ENCODE measurements at places on chromosomes 4 and X.

- DNase-seq, result peak; percentile 66
Observed at GRCh38 chrX:14899607-14900006, 26.4 kb downstream of the MOSPD2 start.

GRCh38 chr4:168743131-168743530 lies 246.3 kb downstream of the PALLD start:
- DNase-seq, result no peak

DNA sequence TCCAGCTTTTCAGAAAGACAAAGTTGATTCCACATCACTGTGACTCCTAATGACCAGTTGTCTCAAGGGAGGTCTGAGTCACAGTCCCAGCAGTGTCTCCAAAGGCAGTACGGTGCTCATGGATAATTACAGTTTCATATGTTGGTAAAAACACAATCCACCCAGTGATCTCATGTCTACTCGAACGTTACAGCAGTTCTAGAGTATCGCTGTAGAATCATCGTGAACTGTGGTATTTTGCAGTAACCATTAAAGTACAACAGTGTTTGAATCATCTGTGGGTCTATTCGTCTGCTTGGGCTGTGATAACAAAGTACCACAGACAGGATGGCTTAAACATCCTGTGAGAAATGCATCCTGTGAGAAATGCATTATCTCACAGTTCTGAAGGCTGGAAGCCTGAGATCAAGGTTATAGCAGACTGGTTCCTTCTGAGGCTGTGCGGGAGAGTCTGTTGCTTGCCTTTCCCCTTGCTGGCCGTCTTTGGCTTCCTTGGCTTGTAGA lies 121.1 kb upstream of the SORBS2 start:
- DNase-seq, result no peak

GRCh38 chr4:156146571-156146970 lies 192.9 kb upstream of the CTSO start:
- no peak for DNase-seq

DNA sequence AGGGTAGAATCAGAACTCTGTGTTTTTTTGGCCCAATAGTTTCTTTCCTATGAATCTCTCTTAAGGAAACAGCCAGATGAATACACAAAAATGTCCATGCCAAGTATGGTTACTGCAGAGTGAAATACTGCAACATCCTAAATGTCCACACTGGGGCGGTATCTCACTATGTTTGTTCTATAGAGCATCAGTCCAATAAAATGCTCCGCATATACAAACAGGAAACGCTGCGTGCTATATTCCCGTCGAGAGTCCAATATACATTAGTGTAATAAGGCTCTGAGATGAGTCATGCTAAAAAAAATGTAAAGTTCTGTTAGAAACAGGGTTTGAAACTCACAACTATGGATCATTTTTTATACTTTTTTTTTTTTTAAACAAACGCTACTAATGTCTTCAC lies 72.9 kb upstream of the ENOX2 start:
- peak; percentile 32 for DNase-seq

- no peak for DNase-seq
Observed at GRCh38 chr4:127239902-127240763, 392.6 kb upstream of the INTU start.

GRCh38 chr4:172985552-172985951 lies 183.1 kb upstream of the GALNT7 start:
- no peak for DNase-seq

- DNase-seq, result peak; percentile 66
Observed at GRCh38 chr4:26372525-26373172, 51.8 kb downstream of the RBPJ start.

DNA sequence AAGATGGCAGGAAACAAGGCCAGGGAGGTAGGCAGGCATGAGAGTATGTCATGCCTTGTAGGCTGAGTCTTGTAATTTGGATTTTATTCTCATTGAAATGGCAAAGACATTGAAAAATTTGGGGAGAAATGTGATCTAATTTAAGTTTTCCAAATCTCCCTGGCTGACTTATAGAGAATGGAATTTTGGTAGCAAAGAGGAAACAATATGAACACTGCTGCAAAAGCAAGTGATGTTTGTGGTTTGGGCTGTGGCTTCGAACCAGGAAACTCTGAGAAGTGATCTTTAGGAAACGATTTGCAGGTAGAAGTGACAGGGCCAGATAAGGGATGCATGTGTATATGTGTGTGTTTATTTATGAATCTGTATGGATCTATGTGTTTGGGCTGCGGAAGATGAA lies 35.6 kb downstream of the ARSJ start:
- DNase-seq, result no peak

DNA sequence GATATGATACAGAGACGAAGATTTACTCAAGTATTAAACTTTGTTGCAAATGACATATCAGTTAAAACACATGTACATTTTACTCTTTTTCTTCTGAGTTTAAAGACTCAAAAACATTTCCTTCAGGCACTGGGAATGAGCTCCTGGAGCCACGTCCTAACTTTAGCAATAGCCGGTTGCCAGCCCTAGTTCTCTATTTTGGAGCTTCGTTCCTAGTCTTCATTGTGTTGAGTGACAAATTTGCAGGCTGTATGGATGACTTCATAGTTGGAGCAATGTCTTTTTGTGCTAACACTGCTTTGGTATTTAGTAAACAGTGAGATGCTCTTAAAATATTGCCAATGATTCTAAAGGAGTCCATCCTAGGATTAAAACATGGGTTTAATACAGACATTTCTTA lies 190.9 kb downstream of the FAT4 start:
- DNase-seq, result no peak

- DNase-seq, result no peak
Observed at GRCh38 chr4:128940971-128941370, 131.5 kb downstream of the JADE1 start.

- no peak for DNase-seq
Observed at GRCh38 chrX:47196098-47196497, 2.5 kb downstream of the UBA1 start.
